ENCODE measurements at places on chromosomes 5 and 9.

DNA sequence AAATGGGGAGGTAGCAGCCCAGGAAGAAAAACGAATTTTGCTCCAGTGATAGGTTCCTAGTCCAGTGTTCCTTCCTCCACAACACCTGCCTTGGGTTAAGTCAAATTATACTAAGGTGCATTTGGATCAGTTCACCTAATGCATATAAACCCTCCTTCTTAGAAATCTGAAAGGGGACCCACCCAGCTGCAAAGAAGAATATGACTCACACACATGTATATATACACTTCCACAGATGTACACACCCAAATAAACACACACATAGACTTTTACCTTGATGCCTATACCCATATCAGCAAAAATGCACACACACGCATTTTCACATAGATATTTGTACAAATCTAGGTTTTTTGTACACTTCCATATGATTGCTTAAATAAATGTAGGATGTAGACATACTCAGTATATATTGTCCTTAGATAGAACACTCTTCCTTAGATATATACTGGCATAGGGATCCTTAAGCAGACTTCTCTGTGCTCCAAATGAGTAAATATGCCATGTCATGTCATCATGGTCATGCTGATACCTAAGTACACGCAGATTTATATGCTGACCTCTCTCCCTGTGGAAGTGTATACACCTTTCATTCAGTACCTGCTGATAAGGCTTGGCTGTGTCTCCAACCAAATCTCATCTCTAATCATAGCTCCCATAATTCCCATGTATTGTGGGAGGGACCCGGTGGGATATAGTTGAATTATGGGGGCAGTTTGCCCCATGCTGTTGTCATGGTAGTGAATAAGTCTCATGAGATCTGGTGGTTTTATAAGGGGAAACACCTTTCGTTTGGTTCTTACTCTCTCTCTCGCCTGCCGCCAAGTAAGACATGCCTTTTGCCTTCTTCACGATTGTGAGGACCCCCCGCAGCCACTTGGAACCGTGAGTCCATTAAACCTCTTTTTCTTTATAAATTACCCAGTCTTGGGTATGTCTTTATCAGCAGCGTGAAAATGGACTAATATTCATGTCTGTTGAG, 10.2 kb downstream of the ADRB2 start:
- no peak for DNase-seq

- DNase-seq = no peak
Observed at GRCh38 chr5:171849585-171850323, 64.1 kb downstream of the SMIM23 start.

- DNase-seq = peak; percentile 91
Observed at GRCh38 chr9:79883073-79883645, 311.4 kb downstream of the TLE4 start.

DNA sequence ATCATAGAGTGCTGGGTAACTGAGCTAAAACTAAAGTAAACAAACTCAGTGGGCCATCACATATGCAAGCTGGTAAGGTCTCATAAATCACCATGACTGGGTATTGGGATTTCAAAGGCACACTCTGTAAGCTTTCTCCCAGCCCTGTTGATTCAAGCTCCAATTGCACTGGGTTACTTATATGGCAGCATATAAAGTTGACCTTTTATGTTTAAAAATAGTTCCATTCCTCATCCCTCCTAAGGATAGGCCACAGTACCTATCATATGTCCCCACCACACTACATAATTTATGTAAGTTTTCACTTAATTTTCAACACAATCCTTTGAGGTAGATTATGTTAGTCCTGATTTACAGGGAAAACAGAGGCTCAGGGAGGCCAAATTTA, 438.4 kb downstream of the RAB3C start:
- DNase-seq = no peak

DNA sequence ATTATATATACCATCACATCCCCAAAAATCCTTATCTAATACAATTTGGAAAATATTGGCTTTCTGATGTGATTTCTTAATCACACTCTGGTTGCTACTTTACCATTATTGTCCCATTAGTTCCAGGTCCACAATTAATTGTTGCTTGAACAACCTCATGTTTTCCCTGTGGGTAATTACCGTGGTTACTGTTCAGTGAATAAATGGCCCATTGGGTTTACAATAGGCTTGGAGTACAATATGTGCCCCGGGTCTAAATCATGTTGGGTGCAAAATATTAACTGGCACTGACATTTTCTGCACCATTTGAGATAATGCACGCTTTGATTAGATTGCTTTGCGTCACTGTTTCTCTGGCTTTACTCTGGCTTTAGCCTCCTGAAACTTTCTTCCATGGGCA, 163.7 kb downstream of the GABBR2 start:
- no peak for DNase-seq

DNA sequence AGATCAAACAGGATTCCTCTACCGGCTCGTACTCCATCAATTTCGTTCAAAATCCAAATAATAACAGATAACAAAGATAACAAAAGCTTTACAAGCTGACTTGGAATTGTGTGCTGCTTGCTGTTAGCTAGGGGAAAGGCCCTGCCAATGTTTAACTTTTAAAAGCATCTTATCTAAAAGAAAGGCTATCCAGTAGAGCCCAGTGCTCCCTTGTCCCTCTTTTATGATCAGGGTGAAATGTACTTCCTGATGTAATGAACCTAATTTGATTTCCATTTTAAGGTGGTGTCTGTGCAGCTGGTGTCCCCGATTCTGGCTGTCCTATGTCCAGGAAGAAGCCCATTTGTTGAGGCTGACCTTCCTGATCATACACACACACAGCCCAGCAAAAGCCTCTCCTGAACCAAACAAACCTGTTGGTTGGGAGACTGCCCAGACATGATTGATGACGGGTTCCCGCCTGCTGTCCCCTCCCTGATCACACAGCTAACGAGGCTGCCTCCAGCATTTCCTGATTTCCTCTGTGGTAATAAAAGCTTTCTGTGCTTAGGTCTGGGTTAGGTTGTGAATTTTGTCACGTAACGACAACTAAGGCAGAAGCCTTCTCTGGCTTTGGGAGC, 54.1 kb downstream of the PWWP2A start:
- no peak for DNase-seq
